ENCODE measurements at places on chromosomes 2 and 18. TPM values are rescaled to one million over a fixed set of nuclear protein-coding genes. Genes with fewer than 3 reads are reported as not detected.

TCF23 gene
- total RNA-seq: not detected

SERPINB7 gene
- total RNA-seq: 0.87 TPM

RBM43 gene
- total RNA-seq: 12.2 TPM

STEAP3 gene
- total RNA-seq: 25.6 TPM

PDE6D gene
- total RNA-seq: 18.0 TPM

RTP5 gene
- not detected for total RNA-seq
